SJSA1 (cell line): ENCODE measurements at places on chromosomes 5 and 9. TPM values are rescaled to one million over a fixed set of nuclear protein-coding genes. Genes with fewer than 3 reads are reported as not detected.

The GPRIN1 gene
- 15.0 and 15.6 TPM in 2 replicates for total RNA-seq

The NCS1 gene
- total RNA-seq = 31.5 and 44.6 TPM in 2 replicates

The GABRA1 gene
- not detected in 2 replicates for total RNA-seq

The CAAP1 gene
- total RNA-seq = 13.5 and 16.5 TPM in 2 replicates

The EPB41L4A gene
- total RNA-seq = 0.11 TPM in 1 of 2 replicates, not detected in the other

The FBXL7 gene
- total RNA-seq = 10.4 and 14.6 TPM in 2 replicates

The FOXD1 gene
- total RNA-seq = 10.4 and 11.2 TPM in 2 replicates

The PROB1 gene
- 0.25 and 0.58 TPM in 2 replicates for total RNA-seq

The TRMO gene
- 12.9 and 15.6 TPM in 2 replicates for total RNA-seq

The TMEM174 gene
- total RNA-seq = not detected in 2 replicates

DNA sequence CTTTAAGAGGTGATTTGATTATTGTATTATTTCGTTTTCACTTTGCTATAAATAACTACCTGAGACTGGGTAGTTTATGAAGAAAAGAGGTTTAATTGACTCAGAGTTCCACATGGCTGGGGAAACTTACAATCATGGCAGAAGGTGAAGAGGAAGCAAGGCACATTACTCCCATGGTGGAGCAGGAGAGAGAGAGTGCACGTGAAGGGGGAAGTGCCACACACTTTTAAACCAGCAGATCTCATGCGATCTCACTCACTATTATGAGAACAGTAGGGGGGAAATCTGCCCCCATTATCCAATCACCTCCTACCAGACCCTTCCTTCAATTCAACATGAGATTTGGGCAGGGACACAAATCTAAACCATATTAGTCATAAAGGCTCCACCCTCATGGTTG, 36.1 kb upstream of the NDFIP1 start:
- H3K4me3 ChIP-seq = no peak overlapping the region
- H3K4me1 ChIP-seq = peaks cover 13% of the 10 kb centered on the region; the same call in 1 of the 2 replicates
- H3K27ac ChIP-seq = no peak overlapping the region
- no peak for DNase-seq
- H3K36me3 ChIP-seq = no peaks in the 10 kb centered on the region

GRCh38 chr9:124758061-124758460, 13.1 kb downstream of the NR6A1 start:
- no peaks in the 10 kb centered on the region for H3K36me3 ChIP-seq
- H3K4me3 ChIP-seq = no peak overlapping the region
- H3K27me3 ChIP-seq = no peaks in the 10 kb centered on the region
- no peak for DNase-seq
- no peak overlapping the region for H3K27ac ChIP-seq
- peaks cover 33% of the 10 kb centered on the region for H3K4me1 ChIP-seq

DNA sequence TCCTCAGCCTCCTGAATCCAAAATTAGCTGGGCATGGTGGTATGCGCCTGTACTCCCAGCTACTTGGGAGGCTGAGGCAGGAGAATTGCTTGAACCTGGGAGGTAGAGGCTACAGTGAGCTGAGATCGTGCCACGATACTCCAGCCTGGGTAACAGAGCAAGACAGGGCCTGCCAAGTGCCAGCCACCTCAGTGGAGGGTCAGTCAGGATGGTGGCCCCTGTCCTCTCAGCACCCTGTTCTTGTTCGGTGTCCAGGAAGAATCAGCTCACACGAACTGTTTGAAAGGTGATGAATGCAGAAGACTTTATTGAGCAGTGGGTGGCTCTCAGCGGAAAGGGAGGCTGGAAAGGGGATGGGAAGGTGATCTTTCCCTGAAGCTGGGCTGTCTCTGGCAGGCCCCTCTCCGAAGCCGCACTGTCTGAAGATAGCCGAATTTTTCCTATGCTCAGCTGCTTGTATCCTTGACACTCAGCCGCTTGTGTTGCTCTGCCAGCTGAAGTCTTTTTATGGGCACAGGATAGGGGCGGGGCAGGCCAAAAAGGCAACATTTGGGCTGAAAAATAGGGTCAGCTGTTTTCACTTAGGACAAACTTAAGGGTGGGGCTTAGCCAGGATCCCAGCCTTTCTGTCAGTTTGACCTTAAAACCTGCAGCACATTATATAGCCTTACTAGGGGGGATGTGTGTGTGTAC, 50.9 kb downstream of the UBE2R2 start:
- no peak overlapping the region for H3K27ac ChIP-seq
- no peak overlapping the region for H3K4me3 ChIP-seq
- DNase-seq = no peak
- H3K27me3 ChIP-seq = no peaks in the 10 kb centered on the region
- no peaks in the 10 kb centered on the region for H3K4me1 ChIP-seq

DNA sequence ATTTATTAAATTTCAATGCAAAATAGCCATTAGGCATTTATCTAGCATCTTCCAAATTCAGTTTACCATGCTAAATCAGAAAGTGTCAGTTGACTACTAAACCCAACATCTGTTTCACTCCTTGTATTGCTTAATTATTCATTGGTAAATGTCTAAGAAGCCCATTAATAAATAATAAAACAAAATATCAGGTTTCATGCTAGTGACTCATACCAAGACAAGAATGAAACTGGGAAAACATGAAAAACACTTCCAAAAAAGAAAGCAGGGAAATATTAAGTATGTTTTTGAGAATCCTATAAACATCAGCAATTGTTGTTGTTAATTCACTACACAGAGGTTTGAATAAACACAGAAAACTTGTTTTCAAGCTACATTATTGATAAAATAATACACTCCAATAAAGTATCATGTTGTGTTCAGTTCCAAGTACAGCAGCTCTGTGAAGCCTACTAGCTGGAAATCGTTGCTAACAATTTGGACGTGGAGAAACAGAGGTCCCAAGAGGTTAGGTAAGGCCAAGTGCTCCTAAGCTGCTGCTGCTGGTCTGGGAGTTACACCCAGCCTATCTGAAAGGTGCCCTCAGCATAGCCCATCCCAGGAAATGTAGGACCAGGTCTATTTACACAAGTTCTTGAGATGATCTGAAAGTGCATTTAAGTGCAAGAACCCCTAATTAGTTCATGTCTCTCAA, 78.8 kb downstream of the GNAQ start:
- no peaks in the 10 kb centered on the region for H3K27me3 ChIP-seq
- H3K4me3 ChIP-seq = no peak overlapping the region
- no peak overlapping the region for H3K27ac ChIP-seq
- no peak for DNase-seq
- no peaks in the 10 kb centered on the region for H3K36me3 ChIP-seq

- no peak overlapping the region for H3K4me3 ChIP-seq
- no peak for DNase-seq
- peaks cover 90% of the 10 kb centered on the region for H3K27me3 ChIP-seq
- no peaks in the 10 kb centered on the region for H3K4me1 ChIP-seq
- no peak overlapping the region for H3K27ac ChIP-seq
Measured at GRCh38 chr5:176732736-176733405, 77.5 kb upstream of the UNC5A start.

DNA sequence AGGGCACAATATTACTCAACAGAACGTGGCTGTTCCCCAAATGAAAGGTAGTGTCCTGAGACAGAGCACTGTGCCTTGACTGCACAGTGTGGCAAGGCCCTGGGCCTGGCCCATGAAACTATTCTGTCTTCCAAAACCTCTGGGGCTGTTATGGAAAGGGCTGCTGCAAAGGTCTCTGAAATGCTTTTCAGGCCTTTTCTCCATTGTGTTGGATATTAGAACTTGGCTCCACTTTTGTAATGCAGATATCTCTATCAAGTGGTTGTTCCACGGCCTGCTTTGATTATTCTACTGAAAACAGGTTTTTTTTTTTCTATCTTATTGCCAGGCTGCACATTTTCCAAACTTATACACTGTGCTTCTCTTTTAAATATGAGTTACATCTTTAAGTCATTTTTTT, 777.5 kb upstream of the TYRP1 start:
- H3K27ac ChIP-seq = no peak overlapping the region
- H3K27me3 ChIP-seq = no peaks in the 10 kb centered on the region
- no peak for DNase-seq

DNA sequence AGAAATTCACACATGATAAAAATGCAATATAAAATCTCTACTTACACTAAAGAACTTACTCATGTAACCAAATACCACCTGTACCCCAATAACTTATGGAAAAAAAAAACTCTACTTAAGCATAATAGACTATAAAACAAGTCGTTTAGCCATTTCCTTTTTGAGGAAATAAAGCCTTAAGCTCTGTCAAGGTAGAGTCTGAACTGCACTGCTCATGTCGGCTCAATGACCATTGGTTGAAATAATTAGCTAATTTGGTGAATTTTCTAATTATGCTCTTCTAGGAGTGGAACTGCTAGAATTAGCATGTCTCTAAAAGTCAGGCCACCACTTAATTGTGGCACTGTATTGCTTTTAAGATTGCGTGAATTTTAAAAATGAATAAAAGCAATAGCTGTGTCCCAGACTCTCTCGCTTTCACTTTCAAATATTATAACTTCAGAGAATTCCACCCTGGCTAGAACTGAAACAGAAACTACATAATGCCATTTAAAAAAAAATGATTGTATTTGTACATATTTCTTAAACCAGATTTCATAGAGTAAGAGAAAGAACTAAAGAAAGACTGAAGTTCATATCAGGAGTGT, 113.0 kb upstream of the PCA3 start:
- no peak overlapping the region for H3K4me3 ChIP-seq
- peaks cover 57% of the 10 kb centered on the region for H3K4me1 ChIP-seq
- H3K27me3 ChIP-seq = no peaks in the 10 kb centered on the region
- H3K27ac ChIP-seq = peak overlapping the region; percentile 51
- H3K36me3 ChIP-seq = no peaks in the 10 kb centered on the region

- H3K4me3 ChIP-seq = no peak overlapping the region
- H3K4me1 ChIP-seq = no peaks in the 10 kb centered on the region
- no peak overlapping the region for H3K27ac ChIP-seq
Measured at GRCh38 chr5:116370149-116370548, 204.5 kb downstream of the SEMA6A start.

- H3K36me3 ChIP-seq = no peaks in the 10 kb centered on the region
- no peaks in the 10 kb centered on the region for H3K27me3 ChIP-seq
- H3K4me1 ChIP-seq = no peaks in the 10 kb centered on the region
- no peak overlapping the region for H3K4me3 ChIP-seq
Measured at GRCh38 chr9:4309806-4310205, 9.9 kb upstream of the GLIS3 start.

GRCh38 chr5:99061711-99062110, 132.9 kb upstream of the CHD1 start:
- H3K27me3 ChIP-seq = no peaks in the 10 kb centered on the region
- no peak overlapping the region for H3K27ac ChIP-seq
- no peaks in the 10 kb centered on the region for H3K36me3 ChIP-seq
- peaks cover 9% of the 10 kb centered on the region for H3K4me1 ChIP-seq

- peaks cover 57% of the 10 kb centered on the region for H3K4me1 ChIP-seq
- DNase-seq = peak; percentile 88
- H3K4me3 ChIP-seq = peak overlapping the region; percentile 25
- peak overlapping the region; percentile 57 for H3K27ac ChIP-seq
- no peaks in the 10 kb centered on the region for H3K27me3 ChIP-seq
Measured at GRCh38 chr5:139708877-139709581, 60.9 kb downstream of the CXXC5 start.

DNA sequence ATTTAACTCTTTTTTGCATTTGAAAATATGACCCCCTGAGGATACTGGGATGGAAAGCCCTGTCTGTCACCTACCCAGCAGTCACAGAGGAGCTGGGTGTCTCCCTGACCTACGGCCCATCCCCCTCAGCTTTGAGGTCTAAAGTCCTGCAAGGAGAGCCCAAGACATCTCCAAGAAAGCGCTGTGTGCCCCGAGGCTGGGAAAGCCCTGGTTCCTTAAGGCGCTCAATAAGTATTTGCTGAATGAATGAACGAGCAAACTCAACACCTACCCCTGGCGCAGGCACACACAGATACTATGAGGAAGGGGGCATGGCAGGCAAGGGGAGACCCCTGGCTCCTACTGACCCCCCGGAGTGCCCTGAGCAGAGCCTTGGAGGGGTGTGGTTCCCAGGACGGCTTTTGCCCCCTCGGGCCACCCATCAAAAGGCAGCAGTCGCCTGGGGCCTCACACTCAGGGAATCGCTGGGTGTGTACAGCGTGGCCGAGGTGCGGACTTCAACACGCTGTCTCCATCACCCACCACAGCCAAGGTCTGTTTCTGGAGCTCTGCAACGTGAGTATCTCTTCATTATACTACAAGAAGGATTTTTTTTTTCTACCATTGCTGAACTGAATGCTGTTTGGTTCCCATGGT, 211.6 kb downstream of the ERCC6L2 start:
- H3K4me3 ChIP-seq = no peak overlapping the region
- H3K36me3 ChIP-seq = no peaks in the 10 kb centered on the region
- H3K4me1 ChIP-seq = peaks cover 30% of the 10 kb centered on the region
- no peak overlapping the region for H3K27ac ChIP-seq
- no peak for DNase-seq
- no peaks in the 10 kb centered on the region for H3K27me3 ChIP-seq

DNA sequence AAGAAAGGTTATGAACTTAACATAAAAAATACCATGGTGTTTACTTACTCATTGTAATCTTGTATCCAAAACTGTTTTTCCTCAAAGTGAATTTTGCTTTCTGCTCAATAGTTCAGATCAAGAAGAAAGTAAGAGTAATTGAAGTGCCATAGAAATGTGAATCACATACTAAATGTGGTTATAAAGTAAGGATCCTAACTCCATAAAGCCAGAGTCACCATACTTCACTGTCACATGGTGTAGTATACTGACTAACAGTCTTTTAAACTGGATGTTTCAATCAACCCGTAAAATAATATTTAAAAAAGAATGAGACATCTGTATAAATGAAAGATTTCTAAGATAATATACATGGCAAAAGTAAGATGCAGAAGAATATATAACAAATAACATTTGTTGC, 72.1 kb downstream of the NIPBL start:
- no peak for DNase-seq
- H3K27ac ChIP-seq = peak overlapping the region; percentile 39
- H3K4me1 ChIP-seq = peaks cover 49% of the 10 kb centered on the region
- no peaks in the 10 kb centered on the region for H3K36me3 ChIP-seq
- H3K4me3 ChIP-seq = no peak overlapping the region
- H3K27me3 ChIP-seq = no peaks in the 10 kb centered on the region

DNA sequence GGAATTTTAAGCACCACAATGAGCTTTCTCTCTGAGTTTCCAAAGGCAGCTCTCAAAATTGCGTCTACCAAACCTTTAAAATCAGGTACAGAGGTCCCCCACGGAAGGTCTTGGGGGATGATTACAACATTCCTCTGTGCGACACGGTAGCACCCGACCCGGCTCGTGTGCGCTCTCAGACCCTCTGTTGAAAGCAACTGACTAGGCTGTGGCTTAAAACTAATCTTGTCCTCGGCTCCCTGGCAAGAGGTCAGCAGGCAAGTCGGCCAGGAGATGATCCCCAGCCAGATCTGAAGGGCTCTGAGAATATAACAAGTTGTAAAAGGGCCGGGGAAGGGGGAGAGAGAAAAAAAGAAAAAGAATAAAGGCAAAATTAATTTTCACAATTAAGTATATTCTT, 92.6 kb upstream of the LMX1B start:
- peaks cover 62% of the 10 kb centered on the region for H3K27me3 ChIP-seq
- no peak overlapping the region for H3K27ac ChIP-seq
- H3K4me1 ChIP-seq = peaks cover 9% of the 10 kb centered on the region

DNA sequence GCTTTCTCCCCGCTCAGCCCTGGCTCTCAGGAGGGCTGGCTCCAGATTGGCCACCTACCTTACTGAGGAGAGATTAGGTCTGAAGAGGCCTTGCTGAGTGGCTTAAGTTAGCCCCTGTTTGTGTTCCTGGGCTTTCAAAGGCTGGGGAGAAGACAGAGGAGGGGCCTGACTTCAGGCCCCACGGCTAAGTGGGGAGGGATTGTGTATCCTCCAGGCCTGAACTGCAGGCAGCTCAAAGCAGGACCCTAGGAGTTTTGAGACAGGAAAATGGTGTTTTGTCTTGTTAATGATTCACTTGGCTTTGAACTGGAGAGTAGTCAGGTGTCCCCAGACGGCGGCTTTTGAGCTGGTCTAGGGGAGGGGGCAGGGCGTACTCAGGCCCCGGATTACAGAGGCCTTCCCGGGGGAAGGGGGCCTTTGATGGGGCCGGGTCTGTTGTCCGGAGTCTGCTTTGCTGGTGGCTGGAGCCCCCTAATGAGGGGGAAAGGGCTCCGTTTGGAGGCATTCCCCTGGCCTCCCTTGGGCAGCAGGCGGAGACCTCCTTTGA, 162.0 kb upstream of the SMIM23 start:
- H3K4me1 ChIP-seq = no peaks in the 10 kb centered on the region
- H3K4me3 ChIP-seq = no peak overlapping the region
- H3K36me3 ChIP-seq = no peaks in the 10 kb centered on the region
